Inflammatory macrophage treated with lipopolysaccharide for 1 hour (primary cell): ENCODE measurements at places on chromosomes 4 and X.

- DNase-seq = no peak
Measured at GRCh38 chr4:17866810-17867209, 56.0 kb downstream of the NCAPG start.

GRCh38 chr4:168483811-168484210 lies 3.5 kb upstream of the DDX60L start:
- no peak for DNase-seq

DNA sequence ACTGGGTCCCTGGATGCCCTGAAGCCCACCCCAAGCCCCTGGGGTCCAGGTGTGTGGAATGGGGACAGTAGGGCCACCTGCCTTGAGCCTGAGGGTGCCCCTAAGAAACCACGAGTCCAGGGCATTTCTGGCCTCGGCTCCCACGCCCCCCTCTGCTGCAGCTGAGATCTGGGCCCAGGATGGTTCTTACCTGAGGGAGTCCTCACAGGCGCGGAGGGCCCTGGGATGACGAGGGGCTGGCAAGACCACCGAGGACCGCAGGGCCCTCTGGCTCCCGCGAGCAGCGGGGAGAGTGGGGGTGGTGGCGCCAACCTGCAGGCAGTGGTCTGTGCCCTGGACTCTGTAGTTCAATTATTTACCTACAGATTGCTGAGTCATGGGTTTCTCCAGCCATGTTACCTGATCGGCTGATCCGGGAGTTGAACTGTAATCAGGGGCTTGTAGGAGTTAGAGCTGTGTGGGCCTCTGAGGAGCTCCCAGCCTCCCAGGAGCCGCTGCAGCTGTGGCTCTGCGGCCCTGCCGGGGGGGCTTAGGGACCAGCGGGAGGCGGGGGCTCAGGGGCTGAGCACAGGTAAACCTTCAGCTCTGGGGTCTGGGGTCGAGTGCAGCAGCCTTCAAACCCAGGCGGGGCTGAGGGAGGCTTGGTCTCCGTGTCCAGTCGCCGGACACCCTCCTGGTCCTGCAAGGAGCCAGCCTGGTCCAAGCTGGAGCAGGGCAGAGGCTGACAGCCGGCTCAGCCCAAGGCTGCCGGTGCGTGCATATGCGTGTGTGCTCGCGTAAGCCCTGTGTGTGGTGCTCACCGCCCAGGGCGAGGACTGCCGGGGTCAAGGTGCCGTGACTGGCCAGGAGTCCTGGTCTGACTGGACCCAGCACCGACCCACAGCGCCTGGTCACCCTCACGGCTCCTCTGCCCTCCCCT lies at the start of gene SLC26A1:
Gene SLC26A1 (minus strand): TSS at position 294 of the 919 bp plus-strand sequence. CDS start 1,701 bp downstream, outside the sequence.
- no peak for DNase-seq

DNA sequence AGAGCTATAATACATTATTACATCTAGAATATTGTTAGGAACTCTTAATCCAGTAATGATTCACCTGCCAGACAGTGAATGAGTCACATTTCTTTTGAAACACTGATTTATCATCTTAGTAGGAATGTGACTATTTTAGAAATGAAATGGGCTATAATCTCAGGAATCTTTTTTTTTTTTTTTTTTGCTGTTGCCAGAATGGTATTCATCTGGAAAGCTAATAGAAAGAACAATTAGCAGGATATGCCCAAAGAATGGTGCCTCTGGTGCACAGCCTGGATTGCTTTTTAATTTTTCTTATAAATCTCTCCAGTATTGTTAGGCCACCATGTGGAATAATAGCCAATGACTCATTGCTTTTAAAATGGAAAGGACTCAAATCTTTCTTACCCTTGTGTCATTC lies 181.1 kb upstream of the SMIM31 start:
- no peak for DNase-seq

DNA sequence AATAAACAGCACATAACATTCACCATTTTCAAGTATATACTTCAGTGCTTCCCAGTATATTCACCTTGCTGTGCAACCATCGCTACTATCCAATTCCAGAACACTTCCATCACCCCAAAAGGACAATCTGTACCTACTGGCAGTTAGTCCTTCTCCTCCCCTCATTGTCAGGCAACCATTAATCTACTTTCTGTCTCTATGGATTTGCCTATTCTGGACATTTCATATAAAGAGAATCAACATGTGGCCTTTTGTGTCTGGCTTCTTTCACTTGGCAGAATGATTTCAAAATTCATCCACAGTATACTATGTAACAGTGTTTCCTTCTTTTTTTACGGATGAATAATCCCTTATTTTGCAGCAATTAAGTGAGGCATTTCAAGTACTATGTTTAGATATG lies 189.4 kb downstream of the FBXW7 start:
- DNase-seq = no peak

GRCh38 chr4:156946516-156947424 lies 24.8 kb downstream of the PDGFC start:
- DNase-seq = peak; percentile 82

GRCh38 chr4:129545599-129546278 lies 449.8 kb downstream of the C4orf33 start:
- no peak for DNase-seq

GRCh38 chr4:169015186-169015623 lies 5.2 kb upstream of the CBR4 start:
- no peak for DNase-seq

- peak; percentile 52 for DNase-seq
Measured at GRCh38 chr4:121822796-121823504, 733 bp downstream of the CCNA2 start.

GRCh38 chrX:108323751-108324150 lies 114.5 kb downstream of the COL4A6 start:
- DNase-seq = no peak

DNA sequence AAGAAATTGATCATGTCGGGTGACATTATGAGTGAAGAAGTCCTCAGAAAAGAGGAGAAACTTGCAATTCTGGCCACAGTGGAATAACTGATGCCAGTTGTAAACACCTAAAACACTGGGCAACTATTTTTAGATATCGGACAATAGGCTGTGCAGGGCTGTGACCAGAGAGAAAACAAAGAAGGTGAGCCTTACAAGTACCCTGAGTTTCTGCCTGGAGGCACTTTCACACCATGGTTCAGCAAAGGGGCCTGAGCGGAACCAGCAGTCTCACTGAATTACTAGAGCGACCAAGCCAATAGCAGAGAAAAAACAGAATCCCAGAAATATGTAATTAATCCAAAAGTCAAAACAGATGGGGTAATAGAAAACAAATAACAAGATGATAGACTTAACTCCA lies 11.2 kb downstream of the IRAK1 start:
- no peak for DNase-seq
